ENCODE measurements at places on chromosomes 7 and 10. TPM values are rescaled to one million over a fixed set of nuclear protein-coding genes. Genes with fewer than 3 reads are reported as not detected.
A peak's percentile ranks its signal among the peaks of the same experiment; 100 is the strongest.

CALN1 gene
- total RNA-seq: not detected

RBM48 gene
- 17.8 TPM for total RNA-seq

GBX1 gene
- not detected for total RNA-seq

SLC13A1 gene
- total RNA-seq: not detected

ATOH7 gene
- not detected for total RNA-seq

LEP gene
- not detected for total RNA-seq

SPDYE16 gene
- 0.18 TPM for total RNA-seq

CCDC136 gene
- 5.3 TPM for total RNA-seq

PDE6C gene
- not detected for total RNA-seq

MYO3A gene
- not detected for total RNA-seq

GRCh38 chr7:151218170-151218569 is 7.9 kb upstream of the H2BK1 start:
- no peak for DNase-seq

DNA sequence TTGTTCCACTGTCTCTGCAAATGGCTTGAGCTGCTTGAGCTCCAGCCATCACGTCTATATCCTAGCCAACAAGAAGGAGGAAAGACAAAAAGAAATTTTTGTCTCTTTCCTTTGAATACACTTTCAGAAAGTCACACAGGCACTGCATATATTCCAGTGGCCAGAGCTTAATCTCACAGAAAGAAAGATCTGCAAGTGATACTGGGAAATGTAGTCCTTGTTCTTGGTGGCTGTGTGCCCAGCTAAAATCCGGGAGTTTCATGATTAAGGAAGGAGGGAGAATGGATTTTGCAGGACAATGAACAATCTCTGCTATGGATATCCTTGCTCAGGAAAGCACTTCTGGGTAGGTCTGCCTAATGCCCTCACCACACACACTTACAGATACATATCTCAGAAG is 19.5 kb upstream of the DLG5 start:
- DNase-seq: no peak

DNA sequence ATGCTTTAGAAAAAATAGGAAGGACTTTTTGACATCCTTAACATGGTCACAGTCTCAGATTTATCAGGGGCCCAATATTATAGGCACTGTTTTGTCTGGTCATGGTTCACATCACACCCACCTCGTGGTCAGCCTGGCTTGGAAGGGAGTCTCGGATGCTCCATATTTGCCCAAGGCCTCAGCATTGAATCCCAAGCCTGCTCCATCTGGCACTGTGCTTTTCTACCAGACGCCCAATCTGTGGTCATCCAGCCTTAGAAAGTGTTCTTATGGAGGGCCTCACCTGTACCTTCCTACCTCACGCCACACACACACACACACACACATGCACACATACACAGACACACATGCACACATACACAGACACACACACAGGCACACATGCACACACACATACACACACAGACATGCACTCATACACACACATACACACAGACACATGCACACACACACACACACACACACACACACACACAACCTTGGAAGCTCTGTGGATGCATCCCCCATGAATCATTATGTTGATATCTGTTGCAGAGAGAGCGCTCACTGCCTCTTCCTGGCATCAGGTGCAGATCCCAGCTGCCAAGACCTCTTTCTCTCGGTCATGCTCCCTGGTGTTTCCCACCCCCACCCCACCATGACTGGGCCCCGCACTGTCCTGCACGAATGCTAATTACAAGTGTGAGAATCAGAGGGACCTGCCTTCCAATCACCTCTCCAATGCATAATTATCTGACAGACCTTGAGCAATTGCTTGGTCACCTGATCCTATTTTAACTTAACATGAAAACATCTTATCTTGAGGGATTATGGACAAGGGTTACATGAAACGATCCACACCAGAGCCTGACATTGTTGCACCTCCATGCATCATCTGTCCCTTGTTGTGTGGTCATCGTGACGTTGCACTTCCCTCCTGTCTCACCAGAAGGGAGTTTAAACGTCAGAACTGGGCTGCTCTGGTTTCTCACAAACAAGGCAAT is 122.7 kb upstream of the TMEM72 start:
- no peak for DNase-seq

DNA sequence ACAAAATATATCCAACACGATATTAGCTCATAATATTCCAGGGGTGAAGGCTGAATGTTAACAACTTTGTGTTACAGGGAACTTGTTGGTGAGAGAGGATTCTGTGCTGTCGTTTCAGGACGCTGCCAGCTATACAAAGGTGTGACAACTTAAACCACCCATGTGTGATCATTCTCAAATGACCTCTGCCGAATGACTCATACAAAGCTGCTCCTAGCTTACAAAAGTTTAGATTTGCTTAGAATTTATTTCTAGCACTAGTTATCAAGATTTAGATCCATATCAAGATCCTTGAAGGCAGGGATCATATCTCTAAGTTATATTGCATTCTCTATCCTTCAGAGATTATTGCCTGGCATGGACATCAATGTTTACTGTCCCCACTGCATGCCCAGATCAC is 65.3 kb downstream of the COBL start:
- no peak for DNase-seq

- no peak for DNase-seq
Measured at GRCh38 chr10:32909456-32909855, 48.6 kb downstream of the ITGB1 start.

DNA sequence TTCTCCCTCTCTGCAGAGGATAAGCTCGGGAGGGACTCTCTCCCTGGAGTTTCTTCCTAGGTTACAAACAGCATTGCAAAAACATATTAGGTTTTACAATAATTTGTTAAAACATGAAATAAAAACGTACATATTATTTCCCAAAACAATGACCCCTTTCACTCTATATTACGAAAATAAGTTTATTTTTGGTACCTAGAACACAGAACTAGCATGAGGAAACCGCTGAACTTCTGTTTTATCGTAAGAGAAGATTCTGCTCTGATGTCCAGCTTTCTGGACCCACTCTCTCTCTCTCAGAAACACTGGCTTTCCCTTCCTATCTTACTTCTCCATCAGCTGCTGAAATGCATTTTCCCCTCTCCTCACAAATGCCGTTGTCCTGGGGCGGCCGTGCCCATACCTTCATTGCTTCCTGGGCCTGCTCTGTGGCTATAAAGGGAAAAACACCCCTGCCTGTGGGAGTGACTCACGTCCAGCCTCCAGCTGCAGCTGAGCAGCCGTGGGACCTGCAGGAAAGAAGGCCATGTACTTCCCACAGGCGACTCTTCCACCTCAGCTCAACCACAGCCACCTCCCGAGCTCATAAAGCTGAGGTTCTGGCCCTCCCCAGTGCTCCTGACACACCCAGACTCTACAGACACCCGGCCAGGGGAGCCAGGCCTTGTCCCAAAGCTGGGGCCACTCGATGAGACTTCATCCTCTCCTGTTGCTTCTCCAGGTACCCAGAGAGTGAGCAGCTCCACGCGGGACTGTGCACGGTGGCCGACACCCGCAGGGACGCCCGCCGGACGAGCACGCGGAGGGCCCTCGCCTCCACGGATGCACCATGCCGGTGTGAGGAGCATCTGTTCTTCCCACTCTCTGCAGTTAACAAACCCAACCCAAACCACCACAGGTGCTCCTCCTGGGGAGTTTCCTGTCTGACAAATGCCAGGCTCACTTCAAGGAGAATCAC is 3.1 kb downstream of the GPER1 start:
- no peak for DNase-seq

- DNase-seq: no peak
Measured at GRCh38 chr7:137501562-137501961, 158.0 kb upstream of the PTN start.

- DNase-seq: peak; percentile 53
Measured at GRCh38 chr7:130242198-130243014, 24.3 kb upstream of the CPA2 start.

- no peak for DNase-seq
Measured at GRCh38 chr10:70568781-70569495, 33.6 kb downstream of the PRF1 start.

- no peak for DNase-seq
Measured at GRCh38 chr10:103295374-103296015, 18.6 kb downstream of the INA start.

GRCh38 chr7:150334108-150334507 is 7.3 kb downstream of the RARRES2 start:
- no peak for DNase-seq
